ENCODE measurements at places on chromosomes 11 and 22. TPM values are rescaled to one million over a fixed set of nuclear protein-coding genes. Genes with fewer than 3 reads are reported as not detected.

GRCh38 chr22:32509045-32509444, 34.4 kb downstream of the FBXO7 start:
- no peak for DNase-seq

Gene C11orf86
- polyA plus RNA-seq = not detected

DNA sequence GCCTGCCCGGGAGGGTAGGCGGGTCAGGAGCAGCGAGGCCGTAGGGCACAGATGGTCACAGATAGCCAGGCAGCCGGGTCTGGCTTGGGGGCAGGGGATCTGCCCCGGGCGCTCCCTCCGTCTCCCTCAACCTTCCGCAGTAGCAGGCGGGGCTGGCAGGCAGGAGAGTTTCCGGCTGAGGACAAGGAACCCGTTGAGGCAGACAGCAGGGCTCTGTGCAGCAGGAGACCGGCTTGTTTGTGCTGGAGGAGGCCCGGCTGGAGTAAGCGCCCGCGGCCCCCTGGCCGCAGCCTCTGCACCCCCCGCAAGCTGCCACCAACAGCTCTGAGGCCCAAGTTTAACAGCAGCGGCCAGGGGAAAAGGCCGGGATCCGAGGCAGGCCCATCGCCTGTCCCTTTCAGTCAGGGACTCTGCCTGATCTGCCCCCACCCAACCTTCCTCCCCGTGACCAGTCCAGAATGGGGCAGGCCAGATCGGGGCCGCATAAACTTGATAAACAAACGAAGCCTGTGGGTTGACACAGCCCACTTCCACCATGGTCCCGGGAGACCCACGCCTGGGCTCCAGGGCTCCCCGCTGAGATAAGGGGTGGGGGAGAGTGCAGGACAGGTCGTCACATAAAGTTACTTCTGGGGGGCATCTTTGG, 13.6 kb downstream of the SCARF2 start:
- DNase-seq = no peak

DNA sequence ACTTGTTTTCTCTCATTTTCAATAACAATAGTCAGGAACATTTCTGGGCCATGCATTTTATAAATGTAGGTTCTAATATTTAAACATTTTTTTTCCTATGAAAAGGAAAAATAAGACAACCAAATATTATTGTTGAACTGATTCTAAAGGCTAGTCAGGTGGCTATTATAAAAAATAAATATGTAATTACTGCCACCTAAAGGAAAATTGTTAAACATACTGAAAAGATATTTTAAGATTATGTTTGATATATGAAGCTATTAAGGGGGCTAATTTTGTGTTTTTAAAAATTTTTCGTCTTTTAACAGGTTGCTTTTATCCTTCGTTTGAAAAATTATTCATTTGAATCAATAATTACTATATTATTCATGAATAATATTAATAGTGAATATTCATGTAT, 62.2 kb upstream of the FDX1 start:
- DNase-seq = no peak

GRCh38 chr22:37470087-37470445, 16.1 kb downstream of the MFNG start:
- no peak for DNase-seq

DNA sequence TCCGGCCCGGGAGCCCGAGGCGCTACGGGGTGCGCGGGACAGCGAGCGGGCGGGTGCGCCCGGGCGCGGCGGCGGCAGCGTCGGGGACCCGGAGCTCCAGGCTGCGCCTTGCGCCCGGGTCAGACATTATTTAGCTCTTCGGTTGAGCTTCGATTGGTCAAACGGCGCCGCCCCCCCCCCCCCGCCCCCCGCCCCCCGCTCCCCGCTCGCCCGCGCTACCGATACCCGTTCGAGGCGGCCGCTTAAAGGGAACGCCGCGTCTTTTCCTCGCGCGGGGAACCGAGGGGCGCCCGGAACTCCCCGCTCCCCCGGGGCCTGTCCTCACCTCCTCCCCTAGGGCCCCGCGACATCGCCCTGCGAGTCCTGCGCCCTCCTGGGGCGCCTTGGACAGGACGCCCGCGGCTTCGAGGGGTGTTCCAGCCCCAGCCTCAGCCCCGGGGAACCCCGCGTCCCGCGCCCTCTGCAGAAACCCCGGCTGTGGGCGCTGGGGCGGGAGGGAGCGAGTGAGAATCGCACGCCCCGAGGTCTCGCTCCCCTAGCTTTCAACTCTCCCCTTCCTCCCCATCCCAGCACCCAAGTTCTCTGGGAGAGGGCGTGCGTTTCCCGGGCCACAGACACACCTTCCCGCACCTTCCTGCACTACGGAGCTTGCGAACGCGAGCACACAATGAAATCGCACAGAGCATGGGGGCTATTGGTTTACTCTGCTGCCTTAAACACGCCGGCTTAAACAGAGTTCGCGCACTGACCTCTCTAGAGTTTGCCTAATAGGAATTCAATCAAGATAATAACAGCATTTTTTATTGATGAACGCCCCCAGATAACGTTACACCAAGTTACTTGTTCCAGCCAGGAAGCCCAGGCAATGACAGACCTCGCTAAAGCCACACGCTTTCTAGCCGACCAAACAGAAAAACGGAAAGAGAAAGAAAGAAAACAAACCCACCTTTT, at the start of gene BDNF:
BDNF (minus strand) TSS at position 105 of the 951 bp plus-strand sequence. CDS start 41,891 bp downstream, outside the sequence.
- no peak for DNase-seq

Gene APOL4
- polyA plus RNA-seq = 9.9 TPM

DNA sequence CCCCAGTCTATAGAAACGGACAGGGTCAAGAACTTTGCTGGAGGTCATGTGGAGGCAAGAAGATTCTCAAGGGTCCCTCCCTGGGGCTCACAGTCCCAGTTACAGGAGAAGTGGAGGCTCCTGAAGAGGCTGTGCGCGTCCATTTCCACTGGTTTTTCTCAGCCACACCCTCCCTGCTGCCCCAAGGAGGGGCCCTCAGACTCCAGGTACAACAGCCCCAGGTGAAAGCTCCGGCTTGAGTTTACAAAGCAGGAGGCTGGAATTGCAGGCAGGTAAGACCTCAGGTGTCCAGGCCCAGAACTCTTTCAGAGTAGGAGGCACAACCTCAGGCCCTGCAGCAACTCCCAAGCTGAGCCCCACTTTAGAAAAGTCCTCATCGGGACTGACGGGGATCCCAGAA, 3.1 kb downstream of the SHANK2 start:
- no peak for DNase-seq

- no peak for DNase-seq
These were observed 16.4 kb upstream of the SHANK2 start for GRCh38 chr11:71268706-71269321.

Gene COX8A
- 263 TPM for polyA plus RNA-seq

Gene C11orf91
- not detected for polyA plus RNA-seq

Data from right renal pelvis (tissue), 4 donors.